Activated CD8-positive, alpha-beta memory T cell treated with anti-CD3 and anti-CD28 coated beads for 4 hours (primary cell): ENCODE measurements at places on chromosomes 6 and 20.

- DNase-seq = no peak
Measured at GRCh38 chr20:59784791-59785668, 148.4 kb downstream of the SYCP2 start.

DNA sequence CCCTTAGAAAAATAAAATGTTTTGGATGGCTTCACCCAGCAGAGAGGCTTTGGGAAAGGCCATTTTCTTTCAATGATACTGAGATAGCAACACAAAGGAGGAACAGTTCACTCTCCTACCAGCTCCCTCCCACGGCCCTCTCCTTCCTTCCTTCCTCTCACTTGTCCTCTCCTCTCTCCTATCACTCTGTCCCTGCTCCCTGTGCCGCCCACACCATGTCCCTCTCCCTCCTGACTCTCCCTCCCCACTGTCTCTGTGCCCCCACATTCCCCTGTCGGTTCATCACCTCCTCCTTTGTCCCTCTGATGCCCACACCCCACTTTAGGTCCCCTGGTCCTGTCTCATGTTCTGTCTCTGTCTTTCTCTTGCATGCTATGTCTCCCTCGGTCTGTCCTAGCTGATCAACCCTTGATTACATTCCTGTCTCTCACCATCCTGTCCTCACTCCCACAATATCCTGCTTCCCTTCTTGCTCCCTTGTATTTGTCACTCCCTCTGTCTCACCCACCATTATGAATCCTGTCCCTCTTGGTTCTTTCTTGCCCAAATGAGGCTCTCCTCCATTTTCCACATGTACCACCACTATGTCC, 30.1 kb downstream of the ELMO2 start:
- no peak for DNase-seq

DNA sequence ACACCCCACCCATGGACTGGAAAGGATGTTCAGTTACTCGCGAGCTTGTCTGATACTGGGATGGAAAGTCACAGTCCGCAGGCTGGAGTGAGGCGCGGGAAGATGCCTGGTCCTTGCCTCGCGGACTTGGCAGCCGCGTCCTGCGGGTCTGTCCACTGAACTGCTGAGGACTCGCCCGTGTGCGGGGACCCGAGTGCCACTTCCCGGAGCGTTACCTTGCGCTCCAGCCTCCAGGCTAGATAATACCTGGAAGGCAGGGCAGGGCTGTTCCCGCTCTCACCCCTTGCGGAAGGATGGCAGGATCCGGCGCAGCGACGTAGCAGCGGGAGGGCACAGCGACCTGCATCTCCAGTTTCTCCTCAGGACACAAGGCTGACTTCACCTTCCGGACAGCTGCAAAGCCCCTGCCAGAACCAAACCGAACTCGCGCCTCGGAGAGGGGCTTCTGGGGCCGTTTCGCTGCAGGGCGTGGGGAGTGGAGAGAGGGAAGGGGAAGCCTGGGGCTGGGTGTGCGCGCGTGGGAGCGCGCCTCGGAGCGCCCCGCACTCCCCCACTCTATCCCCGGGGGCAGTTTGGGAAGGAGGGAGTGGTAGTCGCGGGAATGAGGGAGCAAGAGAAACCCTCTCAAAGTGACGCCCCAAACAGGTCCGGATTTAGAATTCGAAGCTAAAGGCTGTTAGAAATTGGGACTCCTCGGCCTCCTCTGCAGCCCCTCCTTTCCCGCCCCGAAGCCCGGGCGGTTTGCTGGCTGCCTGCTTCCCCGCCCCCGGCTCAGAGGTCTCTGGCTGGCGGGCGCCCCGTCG, at the start of gene KCNQ5:
Gene KCNQ5 (plus strand): TSS at position 774 of the 803 bp plus-strand sequence.
- DNase-seq = peak; percentile 0

- no peak for DNase-seq
Measured at GRCh38 chr6:55713436-55713835, 134.4 kb upstream of the HMGCLL1 start.

DNA sequence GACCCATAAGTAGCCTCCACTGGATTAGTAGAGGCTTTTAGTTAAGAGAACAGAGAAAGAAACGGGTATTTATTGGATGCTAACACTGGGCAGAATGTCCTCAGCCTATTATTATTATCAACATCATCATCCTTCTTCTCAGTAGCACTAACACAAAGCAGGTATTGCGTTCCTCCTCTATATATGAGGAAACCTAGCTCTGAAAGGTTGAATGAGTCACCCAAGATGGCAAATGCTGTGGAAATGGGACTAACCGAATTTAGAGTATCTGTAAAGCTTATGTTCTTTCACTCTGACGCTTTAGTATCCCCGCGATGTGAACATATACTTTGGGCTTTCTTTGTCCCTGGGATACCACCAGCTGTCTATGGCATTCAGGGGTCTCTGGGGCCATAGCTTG, 77.0 kb downstream of the ADTRP start:
- no peak for DNase-seq

GRCh38 chr6:23282252-23283021, 713.1 kb downstream of the HDGFL1 start:
- no peak for DNase-seq

- no peak for DNase-seq
Measured at GRCh38 chr6:134421501-134421900, 103.6 kb upstream of the SGK1 start.

GRCh38 chr20:11675920-11676629, 241.6 kb upstream of the BTBD3 start:
- DNase-seq = no peak

- DNase-seq = no peak
Measured at GRCh38 chr6:157953580-157954091, 28.0 kb upstream of the SYNJ2 start.

GRCh38 chr6:157058574-157058973, 264.7 kb downstream of the TMEM242 start:
- DNase-seq = no peak

DNA sequence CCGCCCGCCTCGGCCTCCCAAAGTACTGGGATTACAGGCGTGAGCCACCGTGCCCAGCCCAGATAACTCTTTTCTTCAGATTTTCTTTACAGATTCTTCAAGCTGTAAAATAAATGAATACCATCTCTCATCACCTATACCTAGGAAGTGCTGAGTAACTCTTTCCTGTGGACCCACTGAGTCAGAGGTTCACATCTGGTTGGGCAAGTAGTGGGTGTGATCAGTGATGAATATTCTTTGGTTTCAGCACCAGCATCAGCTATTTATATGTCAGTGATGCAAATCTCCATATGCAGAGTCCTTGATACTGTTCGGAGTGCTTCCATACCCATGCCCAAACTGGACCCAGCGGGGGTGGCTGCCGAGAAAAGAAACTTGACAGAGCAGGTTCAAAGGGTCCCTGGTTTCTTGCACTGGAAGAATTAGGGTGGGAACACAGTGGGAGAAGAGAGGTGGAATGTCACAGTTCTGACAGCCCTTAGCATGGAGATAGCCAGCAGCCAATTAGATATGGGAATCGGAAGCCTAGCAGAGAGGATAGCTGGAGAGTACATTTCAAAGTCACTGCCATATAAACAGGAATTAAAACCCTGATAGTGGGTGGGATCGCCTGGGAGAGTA, 64.9 kb upstream of the DDR1 start:
- peak; percentile 69 for DNase-seq

GRCh38 chr20:58665606-58666005, 14.5 kb downstream of the STX16 start:
- no peak for DNase-seq

DNA sequence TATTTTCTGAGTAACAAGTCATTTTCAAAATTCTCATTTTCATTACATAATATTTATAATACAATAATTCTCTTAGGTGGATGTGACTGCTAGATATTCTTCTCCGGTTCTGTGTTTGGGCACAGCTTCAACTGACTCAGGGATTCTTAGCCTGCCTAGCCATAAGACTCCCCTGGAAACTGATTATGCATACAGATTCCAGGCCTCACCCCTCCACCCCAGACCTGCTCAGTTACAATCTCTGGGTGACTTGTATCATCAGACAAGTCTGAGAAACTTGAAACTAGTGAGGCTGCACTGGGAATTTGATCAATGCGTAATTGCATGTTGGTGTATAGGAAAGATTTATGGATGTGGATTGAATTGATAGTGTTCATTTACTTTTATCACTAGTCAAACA, 25.4 kb downstream of the FLRT3 start:
- DNase-seq = no peak

GRCh38 chr20:23493172-23493772, 2.4 kb downstream of the CST8 start:
- DNase-seq = no peak

GRCh38 chr20:12644461-12644860, 364.3 kb upstream of the SPTLC3 start:
- no peak for DNase-seq

- no peak for DNase-seq
Measured at GRCh38 chr6:126919947-126920346, 198.5 kb upstream of the RSPO3 start.

DNA sequence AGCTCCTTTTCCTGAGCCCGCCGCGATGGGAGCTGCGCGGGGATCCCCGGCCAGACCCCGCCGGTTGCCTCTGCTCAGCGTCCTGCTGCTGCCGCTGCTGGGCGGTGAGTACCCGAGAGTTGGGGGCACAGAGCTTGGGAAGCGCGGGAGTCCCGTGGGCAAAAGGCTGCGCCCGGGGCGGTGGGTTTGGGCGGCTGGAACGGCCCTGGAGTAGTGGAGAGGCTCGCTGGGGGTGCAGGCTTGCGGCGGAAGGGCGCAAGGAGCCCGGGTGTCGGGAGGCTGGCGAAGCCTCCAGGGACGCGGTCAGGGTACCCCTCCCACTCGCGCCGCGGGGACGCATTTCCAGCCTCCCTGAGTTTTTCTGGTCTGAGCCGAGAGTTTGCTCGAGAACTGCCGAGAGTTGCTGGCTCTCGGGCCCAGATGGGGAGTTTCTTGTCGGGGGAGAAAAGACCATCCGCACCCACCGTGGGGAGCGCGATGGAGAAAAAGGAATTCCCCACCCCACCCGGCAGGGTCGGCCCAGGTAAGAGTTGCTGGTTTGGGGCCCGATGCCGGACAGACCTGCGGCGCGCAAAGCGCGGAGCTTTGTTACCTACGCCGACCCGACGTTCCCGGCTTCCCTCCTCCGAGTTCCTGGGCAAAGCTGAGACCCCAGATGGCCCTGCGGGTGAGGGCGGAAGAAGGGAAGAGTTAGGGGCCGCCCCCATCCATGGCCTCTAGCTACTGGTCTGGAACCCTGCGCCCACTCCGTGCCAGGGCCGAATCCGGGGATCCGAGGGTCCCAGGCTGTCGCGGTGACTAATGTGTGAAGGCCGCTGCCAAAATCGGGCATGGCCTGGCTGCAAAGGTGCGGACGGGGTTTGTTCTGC, 584 bp downstream of the PTK7 start:
- DNase-seq = no peak

GRCh38 chr20:20627471-20627870, 85.0 kb downstream of the RALGAPA2 start:
- DNase-seq = no peak
